ENCODE measurements at places on chromosomes 12 and 14.

- DNase-seq = no peak
Observed at GRCh38 chr12:26696613-26697092, 136.3 kb downstream of the ITPR2 start.

DNA sequence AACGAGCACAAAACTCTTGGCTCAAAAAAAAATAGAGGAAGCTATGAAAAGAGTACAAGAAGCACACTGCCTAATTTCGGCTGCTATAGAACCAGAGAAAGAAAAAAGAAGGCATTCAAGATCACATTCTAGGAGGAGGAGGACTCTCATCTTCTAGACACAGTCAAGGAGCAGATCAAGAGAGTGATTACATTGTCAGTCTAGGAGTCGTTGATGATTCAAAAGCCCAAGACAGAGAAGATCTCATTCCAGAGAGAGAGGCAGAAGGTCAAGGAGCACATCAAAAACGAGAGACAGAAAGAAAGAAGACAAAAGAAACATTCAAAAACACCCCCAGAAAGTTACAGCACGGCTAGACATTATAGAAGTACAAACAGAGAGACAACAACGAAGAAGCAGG lies 131.8 kb upstream of the AEBP2 start:
- DNase-seq = no peak

GRCh38 chr12:62586850-62587249 lies 120.2 kb downstream of the MON2 start:
- no peak for DNase-seq

GRCh38 chr12:47121146-47121545 lies 41.4 kb upstream of the AMIGO2 start:
- no peak for DNase-seq

DNA sequence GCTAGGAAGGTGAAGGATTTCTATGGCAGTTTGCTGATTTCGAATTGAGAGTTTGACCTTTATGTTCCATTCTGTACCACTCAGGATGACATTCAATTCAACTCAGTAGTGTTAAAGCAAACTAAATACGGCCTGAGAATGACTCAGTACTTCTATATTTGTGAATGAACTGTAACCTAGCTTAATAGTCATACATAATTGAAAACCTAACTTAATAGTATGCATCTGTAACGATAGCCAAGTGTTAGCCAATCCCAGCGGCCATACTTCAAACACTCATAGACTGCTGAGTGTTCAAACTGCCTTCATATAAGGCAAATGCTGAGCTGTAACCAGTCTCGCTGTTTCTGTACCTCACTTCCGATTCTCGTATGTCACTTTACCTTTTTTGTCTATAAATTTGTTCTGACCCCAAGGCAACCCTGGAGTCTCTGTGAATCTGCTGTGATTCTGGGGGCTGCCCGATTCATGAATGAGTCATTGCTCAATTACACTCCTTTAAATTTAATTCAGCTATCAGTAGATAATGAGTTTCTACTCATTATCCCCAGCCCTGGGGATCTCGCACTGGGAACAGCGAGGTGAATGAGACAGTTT lies 98.5 kb upstream of the SLC24A4 start:
- no peak for DNase-seq

- DNase-seq = no peak
Observed at GRCh38 chr14:24911324-24912109, 138.4 kb downstream of the STXBP6 start.

- DNase-seq = no peak
Observed at GRCh38 chr12:122799641-122800243, 25.4 kb downstream of the CCDC62 start.

DNA sequence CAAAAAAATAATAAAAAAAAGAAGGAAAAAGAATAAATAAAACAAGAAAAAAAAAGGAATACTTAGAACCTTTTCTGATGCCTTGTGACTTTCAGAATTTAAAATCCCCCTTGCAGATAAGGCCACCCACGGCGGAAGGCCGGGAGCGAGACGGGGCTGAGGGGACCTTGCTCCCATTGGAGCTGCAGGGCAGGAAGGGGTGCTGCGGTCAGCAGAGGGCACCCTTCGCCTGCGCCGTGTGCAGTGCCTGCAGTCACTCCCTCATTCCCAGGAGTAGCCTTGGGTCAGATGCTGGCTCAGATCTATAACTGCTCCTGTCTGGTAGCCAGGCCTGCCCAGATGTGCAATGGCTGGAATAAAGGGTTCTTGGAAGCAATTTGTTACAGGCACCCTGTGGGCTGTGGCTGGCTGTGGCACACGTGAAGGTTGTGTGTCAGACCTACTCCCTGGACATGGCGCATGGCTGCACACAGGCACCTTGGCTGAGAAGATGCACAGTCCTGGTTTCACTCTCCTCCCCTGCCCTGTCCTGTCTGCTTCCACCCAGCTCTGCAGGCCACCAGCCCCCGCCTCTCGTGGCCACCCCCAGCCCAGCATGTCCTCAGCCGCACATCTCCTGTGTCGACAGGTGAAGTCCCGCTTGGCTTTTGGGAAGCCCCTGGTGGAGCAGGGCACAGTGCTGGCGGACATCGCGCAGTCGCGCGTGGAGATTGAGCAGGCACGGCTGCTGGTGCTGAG lies 13.4 kb upstream of the ALDH2 start:
- no peak for DNase-seq

GRCh38 chr12:49439042-49439441 lies 71.8 kb downstream of the SPATS2 start:
- DNase-seq = no peak

DNA sequence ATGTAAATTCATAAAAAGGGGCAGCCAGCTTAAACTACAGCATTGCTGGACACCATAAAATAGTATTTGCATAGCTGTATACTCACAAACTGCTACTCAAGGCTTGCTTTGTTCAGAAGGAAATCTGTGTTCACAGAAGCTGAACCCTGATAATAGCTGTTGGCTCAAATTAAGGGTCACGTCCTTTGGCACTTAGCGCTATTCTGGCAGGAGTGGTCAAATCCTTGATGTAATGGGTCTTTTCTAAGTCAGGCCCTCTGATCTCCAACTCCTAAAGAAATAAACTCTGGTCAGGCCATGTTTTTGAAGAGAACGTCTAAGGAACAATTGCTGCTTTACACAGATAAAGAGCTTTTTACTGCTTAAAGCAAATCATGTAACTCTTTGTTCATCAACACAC lies 12.8 kb upstream of the PSMA6 start:
- DNase-seq = no peak

DNA sequence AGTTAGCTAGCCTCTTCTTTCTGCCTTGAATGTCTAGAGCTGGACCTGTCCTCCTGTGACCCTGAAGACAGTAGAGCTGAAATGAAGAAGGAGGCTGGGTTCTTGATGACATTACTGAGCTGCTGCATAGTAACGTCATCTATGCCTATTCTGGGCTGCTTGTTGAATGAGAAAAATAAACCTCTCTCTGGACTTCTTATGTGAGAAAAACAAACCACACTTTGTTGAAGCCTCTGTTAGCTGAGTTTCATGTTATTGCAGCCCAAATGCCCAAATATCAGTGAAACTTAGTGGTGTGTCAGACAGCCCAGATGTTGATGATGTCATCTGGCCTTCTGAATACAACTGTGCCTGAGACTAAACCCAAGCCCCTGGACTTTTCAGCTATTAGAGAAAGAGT lies 67.0 kb upstream of the MAX start:
- no peak for DNase-seq

- DNase-seq = no peak
Observed at GRCh38 chr12:112401903-112402498, 7.4 kb downstream of the RPL6 start.

- no peak for DNase-seq
Observed at GRCh38 chr12:115801871-115802270, 475.6 kb downstream of the MED13L start.

GRCh38 chr14:71261206-71261605 lies 353.9 kb downstream of the PCNX1 start:
- DNase-seq = no peak

DNA sequence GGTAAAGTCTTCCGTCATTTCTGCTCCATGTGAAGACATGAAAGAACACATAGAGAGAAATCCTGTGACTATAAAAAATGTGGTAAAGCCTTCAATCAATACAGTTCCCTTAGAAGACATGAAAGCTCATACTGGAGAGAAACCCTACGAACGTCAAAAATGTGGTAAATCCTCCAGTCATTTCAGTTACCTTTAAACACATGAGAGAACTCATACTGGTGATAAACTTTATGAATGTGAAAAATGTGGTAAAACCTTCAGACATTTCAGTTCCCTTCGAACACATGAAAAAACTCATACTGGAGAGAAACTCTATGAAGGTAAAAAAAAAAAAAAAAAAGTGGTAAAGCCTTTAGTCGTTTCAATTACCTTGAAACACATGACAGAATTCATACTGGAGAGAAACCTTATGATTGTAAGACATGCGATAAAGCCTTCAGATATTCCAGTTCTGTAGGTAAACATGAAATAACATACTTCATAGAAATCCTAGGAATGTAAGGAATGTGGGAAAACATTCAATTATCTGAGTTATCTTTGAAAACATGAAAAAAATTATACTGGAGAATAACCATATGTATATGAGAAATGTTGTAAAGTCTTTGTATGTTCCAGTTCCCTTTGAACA lies 60.4 kb downstream of the MAP4K5 start:
- no peak for DNase-seq

GRCh38 chr12:11730299-11731041 lies 81.0 kb downstream of the ETV6 start:
- no peak for DNase-seq

DNA sequence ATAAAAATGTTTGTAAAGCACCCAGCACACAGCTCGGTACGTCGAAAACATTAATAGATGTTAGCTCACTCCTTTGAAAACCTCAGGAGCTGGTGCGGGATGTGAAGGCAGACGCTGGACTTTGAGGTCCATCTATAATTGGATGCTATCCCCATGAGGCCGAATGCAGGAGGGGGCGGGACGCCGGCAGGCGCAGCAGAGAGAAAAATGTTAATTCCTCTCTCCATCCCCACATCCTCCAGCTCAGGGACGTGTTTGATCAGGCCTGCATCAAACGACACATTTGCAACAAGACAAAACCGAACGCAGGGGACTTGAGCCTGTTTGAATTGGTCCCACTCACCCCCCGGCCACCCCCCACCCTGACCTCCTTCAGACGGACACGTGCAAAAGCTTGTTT lies 231.0 kb downstream of the RBM19 start:
- no peak for DNase-seq

DNA sequence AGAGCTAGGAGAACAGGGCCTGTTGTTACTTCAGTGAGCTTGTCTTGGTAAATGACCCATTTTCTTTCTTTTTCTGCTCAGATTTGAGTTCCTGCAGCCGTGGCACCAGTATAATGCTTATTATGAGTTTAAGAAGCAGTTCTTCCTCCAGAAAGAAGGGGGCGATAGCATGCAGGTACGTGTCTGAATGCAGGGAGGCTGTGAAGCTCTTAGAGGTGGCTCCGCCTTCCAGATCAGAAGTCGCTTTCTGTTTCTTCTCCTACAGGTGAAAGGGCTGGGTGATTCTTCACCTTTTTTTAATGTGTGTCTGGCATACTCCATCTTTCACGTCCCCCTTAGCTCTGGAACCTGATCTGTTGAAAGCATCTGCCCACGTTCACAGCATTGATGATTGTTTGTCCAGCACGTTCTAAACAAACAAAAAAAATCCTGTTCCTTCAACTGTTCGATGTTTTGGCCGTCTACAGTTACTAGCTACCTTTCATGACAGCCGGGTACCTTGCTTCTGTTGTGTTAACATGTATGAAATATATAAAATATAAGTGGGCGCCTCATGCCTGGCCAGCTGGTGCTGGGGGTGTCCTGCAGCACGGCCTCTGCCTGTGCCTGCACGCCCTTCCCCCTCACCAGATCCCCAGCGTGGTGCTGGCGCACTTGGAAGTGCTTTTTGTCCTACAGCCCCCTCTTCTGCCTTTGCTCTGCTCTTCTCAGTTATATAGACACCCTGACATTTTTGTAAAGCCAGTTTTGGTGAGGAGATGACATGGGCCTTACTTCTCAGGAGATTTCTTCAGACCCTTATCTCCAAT lies 44.6 kb downstream of the SFSWAP start:
- peak; percentile 57 for DNase-seq

GRCh38 chr12:68240079-68240478 lies 13.3 kb downstream of the IL22 start:
- no peak for DNase-seq

- DNase-seq = no peak
Observed at GRCh38 chr14:65263177-65263788, 149.2 kb upstream of the FUT8 start.

DNA sequence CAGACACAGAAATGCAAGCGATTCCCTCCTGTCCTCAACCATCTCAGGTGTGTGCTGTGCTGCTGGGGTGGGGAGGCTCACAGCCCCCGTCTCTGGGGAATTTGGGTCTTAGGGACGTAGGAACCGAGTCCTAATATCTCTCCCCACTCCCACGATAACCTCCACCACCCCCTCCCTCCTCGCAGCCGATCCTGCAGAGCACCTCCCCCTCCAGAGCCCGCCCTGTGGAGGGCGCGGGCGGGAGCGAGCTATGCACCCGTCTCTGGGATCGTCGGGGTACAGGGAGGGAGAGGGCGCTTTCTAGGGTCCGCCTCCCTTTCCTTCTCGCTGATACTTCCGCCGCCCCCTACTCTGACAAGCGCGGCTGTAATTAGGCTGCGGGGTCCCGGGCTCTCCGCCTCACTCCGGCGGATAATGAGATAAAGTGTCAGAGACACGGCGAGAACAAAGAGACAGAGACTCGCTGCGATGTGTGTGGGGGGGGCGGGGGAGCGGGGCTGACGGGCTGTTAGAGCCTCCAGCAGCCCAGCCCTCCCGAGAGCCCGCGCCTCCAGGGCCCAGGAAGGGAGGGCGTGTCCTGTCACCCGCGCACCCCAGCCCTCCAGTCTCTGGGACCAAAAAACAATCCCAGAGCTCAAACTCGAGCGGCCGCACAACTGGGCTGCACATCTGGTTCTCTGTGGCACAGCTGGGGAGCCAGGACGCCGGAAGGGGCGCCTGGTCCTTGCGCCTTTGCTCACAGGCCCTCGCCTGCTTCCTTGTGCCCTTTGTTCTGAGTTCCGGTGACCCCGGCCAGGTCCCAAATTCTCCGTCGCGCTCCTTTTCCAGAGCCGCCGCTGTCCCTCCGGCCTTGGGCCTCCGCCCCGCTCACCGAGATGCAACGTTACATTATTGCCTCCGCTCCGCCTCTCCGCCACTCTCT lies 8.7 kb downstream of the SHMT2 start:
- peak; percentile 60 for DNase-seq

GRCh38 chr12:106274575-106275121 lies 26.8 kb upstream of the CKAP4 start:
- DNase-seq = no peak

GRCh38 chr14:36442824-36443241 lies 77.2 kb downstream of the NKX2-1 start:
- no peak for DNase-seq

All from activated naive CD4-positive, alpha-beta T cell treated with anti-CD3 and anti-CD28 coated beads, Interleukin-2, amount 10 ng/mL, durations not matched to agents 7 days and 5 days (primary cell).